Stimulated activated CD4-positive, alpha-beta T cell treated with anti-CD3 and anti-CD28 coated beads, Interleukin-15, amount 100 ng/mL, for 24 hours (primary cell): ENCODE measurements at places on chromosomes 3 and 15.

DNA sequence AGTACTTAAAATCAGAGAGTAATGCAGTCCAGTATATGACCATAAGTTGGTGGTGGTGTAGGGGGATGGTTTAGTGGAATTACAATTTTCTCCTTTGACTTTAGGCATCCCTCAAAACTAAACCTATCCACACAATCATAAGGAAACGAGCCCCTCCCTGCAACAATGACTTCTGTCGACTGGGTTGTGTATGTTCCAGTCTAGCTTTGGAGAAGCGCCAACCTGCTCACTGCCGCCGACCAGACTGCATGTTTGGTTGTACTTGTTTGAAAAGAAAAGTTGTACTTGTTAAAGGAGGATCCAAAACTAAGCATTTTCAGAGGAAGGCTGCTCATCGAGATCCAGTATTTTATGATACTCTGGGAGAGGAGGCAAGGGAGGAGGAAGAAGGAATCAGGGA lies 52.8 kb downstream of the MGA start:
- DNase-seq, result no peak

DNA sequence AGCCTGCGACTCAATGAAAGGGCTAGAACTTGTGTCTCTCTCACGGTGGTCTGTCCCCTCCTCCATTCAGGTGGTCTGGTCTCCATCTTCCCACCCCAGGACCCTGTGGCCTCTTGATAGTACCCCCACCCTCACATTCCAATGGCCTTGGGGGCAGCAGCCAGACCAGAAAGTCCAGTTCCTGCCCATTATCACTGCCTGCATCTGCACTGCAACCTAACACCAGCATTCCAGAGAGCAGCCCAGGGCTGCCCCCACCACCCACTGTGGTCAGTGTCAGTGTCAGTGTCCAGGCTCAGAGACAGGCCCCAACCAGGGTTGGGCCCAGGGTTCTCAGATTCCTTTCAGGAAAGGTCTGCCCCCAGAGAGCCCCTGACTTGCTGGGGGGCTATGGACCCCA lies 12.6 kb downstream of the IGDCC3 start:
- no peak for DNase-seq

- no peak for DNase-seq
Measured at GRCh38 chr3:195221015-195221853, 49.7 kb downstream of the XXYLT1 start.

DNA sequence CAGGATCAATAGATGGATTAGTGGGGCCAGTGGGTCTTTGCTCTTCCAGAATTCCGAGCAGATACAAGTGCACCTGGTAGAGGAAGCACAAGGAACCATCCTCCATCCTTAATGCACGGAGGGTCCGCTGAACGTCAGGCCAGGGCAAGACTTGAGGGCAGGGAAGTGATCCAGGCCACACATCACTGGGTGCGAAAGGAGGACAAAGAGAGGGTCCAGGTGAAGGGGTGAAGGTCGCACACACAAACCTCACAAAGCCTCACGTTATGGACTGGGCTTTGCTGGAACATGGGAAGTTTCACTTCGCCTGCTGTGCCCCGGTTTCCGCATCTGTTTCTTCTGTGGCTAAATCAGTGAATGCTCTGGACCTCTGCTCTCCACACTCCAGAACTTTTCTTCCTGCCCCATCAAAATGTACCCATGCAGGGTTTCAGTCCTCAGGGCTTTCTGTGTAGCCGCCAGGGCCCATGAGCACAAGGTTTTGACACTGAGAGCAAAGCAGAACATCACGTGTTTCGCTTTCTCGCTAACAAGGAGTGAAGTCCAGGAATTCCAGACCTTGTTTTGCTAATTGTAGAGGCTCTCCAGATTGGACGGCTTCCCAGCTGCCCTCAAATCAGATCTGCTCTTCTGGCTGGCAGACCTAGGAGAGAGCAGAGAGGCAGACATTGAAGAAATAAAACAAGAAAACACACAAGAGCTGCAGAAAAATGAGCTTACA lies 56.3 kb downstream of the KLF15 start:
- DNase-seq, result no peak
